ENCODE measurements at places on chromosomes 12 and 14.

DNA sequence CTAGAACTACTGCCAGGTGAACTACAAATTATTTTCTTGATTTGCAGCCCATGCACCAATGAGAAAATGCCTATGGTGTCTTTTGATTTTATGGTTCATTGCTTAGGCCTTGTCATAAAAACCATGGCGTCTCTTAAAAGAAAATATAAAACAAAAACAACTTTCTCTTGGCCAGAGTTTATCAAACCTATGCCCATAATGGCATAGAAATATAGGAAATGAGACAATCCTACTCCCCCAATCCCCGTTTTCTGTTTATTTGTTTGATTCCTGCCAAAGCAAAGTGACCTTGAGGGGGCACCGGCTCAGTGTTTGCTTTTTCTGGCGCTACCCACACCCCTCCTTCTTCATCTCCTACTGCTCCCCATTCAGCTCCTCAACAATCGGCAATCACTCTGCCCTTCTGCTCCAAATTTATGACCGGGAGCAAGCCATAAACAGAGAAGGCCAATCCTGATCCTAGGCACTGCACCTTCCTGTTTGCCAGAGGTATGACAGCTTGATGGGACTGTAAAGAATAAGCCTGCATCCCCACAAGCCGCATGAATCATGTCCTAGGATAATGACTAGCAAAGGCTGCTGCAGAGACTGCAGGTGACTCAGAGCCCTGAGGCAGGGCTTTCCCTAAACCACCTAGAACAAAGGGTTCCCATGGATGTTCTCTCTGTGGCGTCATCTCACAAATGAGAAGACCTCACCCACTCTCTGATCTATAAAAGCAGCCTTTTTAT, 874.9 kb downstream of the NRXN3 start:
- DNase-seq, result no peak

DNA sequence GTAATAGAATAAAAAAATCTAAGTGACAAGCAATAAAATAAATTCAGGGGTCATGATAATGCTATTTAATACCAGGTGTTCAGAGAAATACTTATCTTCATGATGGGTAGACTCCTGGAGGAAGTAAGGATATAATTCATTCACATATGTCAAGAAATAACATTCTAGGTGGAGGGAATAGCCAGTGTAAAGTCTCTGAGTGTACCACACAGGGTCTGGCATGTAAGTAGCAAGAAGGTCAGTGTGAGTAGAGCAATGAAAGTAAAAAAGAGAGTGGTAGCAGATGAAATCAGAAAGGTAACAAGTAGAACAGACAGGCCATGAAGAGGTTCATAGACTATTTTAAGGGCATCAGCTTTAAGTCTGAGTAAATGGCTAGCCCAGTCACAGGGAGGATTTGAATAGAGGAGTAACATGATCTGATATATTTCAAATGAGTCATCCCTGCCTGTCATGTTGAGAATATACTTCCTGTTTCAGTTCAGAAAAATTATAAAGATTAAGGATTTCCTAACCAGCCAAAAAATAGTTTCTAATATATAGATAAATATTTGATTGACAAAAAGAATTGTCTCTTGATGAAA, 519.9 kb downstream of the C12orf50 start:
- DNase-seq, result peak; percentile 64

DNA sequence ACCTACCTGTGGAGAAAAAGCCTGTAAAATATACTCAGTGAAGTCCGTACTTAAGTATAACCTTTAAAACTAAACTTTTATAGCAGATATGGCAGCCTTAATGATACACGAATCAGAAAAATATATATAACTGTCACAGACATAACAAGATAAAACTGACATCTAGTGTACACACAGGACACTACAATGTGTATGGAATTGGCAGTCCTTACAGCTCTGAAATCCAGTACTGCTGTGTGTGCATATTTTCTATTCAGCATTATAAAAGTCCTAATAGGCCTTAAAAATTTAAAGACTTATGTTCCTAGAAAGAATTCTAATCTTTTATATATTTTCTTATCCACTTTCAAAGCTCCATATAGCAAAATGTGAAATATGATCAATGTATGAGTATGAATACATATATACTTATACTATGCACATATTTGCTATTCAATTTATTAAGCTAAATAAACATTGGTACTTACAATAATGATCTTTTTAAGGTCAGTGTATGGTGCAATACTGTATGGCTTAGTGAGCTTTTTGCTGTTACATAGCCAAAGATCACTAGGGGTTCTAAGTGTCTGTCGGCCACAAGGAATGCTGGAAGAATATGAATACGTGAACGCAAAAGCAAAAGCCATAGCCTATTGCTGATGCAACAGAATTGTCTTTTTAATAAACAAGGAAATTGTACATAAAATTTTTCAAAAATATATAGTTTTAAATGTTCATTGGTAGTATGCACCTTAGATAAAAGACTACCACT, 69.2 kb downstream of the C2CD5 start:
- no peak for DNase-seq

DNA sequence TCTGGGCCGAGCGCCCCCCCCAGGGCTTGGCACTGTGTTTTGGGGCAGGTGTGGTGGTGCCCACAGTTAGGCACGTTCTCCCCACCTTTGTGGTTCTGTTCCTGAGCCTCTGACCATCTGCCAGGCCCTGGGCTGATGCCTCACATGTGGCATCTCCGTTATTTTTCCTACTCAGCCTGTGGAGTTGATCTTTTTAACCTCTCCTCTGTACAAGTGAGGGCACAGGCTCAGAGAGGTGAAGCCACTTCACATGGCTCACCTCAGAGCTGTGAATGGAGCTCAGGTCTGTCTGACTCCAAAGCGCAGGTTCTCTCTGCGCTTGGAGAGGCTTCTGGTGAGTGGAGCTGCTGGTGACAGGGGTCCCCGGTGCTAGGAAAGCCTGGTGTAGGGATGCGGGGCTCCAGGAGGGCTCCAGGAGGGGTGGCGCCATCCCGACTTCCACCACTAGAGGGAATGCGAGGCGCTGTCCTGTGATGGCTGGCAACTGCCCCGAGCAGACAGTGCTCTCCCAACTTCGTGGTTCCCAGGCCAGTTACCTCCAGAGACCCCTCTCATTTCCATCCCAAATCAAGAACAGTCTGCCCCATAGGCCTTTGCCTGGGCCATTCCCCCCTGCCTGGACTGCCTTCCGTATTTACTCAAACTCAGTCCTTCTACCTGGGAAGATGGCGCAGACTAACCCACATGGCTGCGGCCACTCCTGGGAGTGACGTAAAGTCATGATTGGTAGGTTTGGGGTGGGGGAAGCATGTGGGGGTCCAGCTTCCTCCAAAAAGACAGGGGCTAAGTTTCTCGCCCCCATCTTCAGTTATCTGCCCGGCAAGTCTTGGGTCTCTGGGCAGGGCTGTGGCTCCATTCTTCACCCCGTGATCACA, 9.9 kb downstream of the BCL7A start:
- no peak for DNase-seq

GRCh38 chr12:107779077-107779831, 4.8 kb downstream of the ASCL4 start:
- no peak for DNase-seq

- DNase-seq, result no peak
These were observed 39.7 kb upstream of the VCPKMT start for GRCh38 chr14:50156111-50156510.

GRCh38 chr12:76020281-76020680, 11.3 kb downstream of the PHLDA1 start:
- no peak for DNase-seq

DNA sequence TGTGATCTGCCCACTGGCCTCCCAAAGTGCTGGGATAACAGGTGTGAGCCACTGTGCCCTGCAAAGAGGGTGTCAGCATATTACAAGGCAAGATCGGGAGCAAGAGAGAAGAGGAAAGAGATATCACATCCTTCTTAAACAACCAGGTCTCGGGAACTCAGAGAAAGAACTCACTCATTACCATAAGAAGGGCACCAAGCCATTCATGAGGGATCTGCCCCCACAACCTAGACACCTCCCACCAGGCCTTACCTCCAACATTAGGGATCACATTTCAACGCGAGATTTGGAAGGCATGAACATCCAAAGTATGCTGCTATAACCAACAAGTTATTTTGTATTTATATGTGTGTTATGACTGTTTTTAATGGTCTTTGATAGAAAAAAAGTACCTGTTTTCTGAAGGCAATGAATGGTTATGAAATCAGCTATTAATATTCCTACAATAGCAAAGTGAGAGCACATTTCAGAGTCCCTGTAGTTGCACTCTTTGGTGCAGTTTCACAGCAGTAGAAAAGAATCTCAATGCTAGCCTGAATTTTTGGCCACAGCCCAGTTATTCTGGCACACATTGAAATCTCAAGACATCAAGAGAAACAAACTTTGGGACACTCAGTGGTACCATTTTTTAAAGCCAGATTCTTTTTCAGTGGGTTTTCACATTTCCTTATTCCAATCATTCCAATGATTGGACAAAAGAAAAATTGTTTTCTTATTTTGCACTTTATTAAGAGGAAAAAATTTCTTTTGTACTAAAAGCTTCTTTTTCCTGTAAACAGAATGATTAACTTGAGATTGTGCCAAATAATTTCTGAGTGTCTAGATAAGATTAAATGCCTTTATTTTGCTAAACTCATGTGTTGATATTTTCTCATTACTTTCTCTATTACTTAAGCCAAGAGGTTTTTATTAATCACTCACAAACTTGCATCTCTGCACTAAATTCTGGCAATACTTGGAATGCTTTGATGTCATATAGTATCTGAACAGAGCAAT, 582.6 kb upstream of the ATP2B1 start:
- DNase-seq, result no peak

DNA sequence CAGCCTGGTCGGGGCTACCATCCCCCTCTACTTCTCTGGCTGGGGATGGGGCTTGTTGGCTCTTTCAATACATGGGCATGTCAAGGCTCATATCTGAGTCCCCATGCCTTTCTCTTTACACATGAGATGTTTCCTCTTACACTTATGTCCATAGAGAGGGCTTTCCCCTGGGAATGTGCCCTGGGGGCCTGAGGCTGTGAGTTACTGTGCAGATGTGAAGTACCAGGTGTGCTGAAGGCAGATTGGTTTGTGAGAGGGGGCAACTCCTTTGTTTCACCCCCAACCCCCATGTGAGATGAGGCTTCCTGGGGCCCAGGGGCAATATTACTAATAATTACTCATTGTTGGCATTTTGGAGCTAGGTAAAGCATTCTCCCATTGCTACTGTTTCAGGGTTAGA, 32.8 kb downstream of the NRXN3 start:
- no peak for DNase-seq

DNA sequence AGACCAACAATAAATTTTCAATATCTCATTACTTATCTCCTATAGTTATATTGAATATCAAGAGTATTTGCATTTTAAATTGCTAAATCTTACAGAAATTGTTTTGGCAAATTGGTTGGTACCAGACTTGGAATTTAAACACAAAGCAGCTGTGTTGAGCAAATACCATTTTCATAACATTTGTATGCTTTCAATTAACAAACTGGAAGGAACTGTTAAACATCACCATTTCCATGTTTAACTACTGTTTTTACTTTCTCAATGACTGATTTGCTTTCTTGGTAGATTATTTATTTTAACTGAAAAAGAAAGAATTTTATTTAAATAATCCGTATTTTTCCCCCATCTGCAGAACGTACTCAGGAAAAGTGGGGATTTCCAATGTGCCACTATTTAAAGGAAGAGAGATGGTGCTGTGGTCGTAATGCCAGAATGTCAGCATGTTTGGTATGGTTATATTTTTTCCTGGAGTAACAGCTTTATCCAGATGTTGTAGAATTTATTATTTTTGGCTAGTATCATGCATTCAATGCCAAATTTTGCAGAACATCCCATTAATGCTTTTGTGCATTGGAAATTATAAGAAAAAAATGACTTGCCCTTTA, 72.3 kb downstream of the METTL25 start:
- no peak for DNase-seq

GRCh38 chr12:39395866-39396265, 47.1 kb downstream of the KIF21A start:
- DNase-seq, result no peak

DNA sequence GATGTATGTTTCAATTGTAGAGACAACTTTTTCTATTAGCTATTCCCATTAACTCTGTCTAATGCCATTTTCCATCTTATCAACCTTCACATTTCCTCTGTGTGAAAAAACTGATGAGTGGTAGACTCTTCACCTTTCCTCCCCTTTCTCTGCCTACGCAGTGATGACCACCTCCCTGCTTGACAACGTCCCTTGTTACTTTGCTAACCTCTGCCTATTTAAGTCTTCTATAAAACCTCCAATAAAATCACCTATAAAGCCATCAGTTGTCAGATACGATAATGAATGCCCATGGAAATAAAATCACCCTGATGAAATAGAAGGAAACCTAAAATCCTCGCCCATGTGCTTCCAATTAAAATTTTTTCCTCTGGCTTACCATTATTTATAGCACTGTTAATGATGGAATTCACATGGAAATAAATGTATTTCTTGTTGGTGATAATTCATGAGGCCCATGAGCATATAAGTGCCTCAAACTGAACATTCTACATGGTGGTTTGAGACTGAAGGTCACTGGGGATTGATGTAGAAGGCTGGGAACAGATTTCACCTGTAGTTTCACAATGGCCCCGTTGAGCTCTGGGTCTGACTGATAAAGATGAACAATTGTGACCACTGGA, 1454.0 kb upstream of the SEL1L start:
- no peak for DNase-seq

DNA sequence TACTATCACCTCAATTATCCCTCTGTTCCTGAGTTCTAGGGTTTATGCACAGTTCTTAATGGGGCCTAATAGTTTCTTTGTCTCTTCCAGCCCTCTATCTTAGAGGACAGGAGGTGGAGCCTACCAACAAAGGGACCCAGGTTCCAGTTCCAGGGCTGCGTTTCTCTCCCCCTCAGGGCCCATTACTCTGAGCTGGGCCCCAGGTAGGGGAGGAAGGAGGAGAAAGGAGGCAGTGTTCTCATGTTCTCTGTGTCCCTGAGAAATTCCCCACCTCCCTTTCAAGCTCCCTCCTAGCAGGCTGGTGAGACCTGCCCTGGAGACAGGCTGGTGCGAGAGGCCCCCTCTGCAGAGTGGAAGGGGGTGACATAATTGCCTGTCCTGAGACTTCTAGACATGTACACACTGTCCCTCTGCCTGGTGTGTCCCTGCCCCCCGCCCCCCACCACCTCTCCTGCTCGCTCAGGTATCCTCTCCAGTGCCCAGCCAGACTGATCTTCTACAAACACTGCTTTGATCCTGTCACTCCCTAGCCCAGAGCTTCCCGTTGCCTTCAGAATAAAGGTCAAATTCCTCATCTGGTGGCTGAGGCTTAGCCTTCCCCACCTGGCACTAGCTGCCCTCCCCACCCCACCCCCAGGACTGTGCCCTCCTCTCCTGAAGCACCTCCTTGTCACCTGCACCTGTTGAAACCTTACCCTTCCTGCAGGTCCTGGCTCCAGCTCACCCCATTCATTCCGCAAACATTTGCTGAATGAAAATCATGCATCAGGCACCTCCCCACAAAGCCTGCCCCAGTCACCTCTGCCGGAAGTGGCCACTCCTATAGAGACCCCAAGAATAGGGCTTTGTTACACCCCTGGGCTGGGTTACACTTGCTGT, 21.1 kb upstream of the KRT8 start:
- DNase-seq, result peak; percentile 96

DNA sequence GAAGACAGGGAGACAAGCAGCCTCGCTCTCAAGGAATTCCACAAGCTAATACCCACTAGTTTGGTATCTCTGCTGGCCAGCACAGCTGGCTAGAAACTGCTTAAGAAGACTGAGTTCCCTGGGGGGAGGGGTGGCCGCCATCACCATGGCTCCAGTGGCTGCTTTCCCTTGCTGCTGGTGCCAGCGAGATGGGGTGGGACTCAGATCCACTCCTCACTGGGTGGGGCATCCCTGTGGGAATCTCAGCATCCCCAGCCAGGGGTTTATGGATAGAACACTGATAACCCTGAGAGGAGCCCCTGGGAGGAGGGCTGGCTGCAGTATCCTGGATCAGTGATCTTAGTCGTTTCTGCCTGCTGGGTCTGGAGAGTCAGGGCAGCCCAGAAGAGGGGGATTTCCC, 170.6 kb upstream of the MDGA2 start:
- DNase-seq, result no peak
